Activated CD4-positive, CD25-positive, alpha-beta regulatory T cell treated with anti-CD3 and anti-CD28 coated beads, Interleukin-2, amount 50 U/mL, for 24 hours (primary cell): ENCODE measurements at places on chromosomes 16 and 17.

DNA sequence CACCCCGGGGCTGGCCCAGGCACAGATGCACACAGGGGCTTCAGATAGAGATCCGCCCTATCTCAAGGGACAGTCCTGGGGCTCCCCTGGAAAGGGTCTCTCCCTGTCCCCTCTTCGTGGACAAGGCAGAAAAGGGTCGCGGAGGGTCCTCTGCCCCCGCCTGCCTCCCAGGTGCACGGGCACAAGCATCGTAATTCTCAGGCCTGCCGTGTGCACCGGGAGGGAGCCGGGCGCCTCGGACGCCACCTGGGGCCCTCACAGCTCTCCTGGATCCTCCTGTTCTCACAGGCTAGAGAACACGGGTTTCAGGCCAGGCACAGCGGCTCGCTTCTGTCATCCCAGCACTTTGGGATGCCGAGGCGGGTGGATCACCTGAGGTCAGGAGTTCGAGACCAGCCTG, 11.9 kb upstream of the PABPN1L start:
- ATAC-seq: no peak

- ATAC-seq: no peak
Measured at GRCh38 chr16:30474074-30474452, 1.5 kb downstream of the ITGAL start.

DNA sequence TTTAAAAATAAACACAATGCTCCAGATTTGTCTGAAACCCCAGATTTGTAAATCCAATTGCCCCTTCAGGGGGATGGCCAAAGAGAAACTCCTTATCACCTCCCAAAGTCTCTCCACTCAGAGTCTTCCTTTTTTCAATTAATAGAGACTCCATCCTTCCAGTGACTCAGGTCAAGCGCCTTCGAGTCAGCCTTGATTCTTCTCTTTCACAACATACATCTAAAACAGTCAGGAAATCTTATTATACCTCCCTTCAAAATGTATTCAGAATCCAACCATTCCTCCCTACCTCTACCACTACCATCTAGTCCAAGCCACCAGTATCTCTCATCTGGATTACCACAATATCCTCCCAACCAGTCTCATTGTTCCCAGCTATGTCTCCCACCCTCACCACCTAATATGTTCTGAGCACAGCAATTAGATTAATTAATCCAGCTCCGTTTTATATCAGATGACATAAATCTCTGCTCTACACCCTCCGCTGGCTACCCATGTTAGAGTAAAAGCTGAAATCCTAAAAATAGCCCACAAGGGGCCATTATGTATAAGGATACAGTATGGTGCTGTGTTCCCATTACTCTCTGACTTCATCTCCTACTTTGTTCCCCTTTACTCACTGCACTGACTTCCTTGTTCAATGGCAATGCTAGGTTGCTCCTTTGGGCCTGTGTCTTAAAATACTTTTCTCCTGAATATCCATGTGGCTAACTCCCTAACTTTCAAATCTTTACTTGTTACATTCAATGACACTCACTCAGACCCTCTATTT, 11.8 kb downstream of the SIAH1 start:
- ATAC-seq: no peak

GRCh38 chr17:52536489-52536888, 378.0 kb upstream of the CA10 start:
- no peak for ATAC-seq

- ATAC-seq: peak; percentile 90
Measured at GRCh38 chr17:44363613-44364159, at the start of gene FAM171A2. TSS of gene FAM171A2 (minus strand) at chr17:44363853. CDS start at chr17:44363714, 139 bp downstream.

DNA sequence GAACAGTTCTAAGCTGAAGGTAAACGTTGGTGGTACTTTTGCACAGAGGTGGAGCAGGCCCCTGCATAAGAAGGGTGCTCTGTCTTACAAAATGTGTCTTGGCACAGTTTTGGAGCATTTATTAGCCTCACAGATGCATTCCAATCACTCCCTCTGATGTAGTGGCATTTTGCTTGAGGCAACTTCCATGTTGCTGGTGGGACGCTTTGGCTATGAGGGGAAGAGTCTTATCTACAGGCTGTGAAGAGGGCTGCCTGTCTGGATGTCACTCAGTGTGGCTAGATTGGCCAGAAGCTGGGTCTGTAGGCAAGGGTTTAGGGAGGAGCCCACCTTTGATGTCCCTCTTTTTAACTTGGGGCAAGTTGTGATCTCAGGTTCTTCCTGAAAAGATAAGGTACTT, 2.6 kb upstream of the RARA start:
- ATAC-seq: no peak

GRCh38 chr16:30382111-30382881, at the start of gene SEPTIN1:
TSS of gene SEPTIN1 (minus strand) at chr16:30382561. CDS start at chr16:30382542, 19 bp downstream.
- ATAC-seq: peak; percentile 50
